Left ventricle myocardium inferior (tissue), 1 donor: ENCODE measurements at places on chromosomes 7 and 10.

- DNase-seq: no peak
Observed at GRCh38 chr10:79346012-79346340, 1.3 kb upstream of the PPIF start.

GRCh38 chr10:48478980-48479811 lies 125.7 kb downstream of the ARHGAP22 start:
- DNase-seq: no peak

DNA sequence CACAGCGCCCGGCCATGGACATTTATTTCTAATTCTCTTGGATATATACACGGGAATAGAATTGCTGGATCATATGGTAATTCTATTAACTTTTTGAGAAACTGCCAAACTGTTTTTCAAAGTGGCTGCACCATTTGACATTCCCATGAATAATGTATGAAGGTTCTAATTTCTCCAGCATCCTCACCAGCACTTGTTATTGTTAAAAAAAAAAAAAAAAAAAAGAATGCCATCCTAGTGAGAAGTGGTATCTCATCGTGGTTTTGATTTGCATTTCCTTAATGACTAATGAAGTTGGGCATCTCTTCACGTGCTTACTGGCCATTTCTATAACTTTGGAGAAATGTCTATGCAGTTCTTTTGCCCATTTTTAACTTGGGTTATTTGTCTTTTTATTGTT lies 13.5 kb downstream of the CNNM2 start:
- no peak for DNase-seq

- DNase-seq: no peak
Observed at GRCh38 chr10:127526161-127526560, 22.9 kb upstream of the NPS start.

- DNase-seq: no peak
Observed at GRCh38 chr7:48506569-48506968, 335.3 kb downstream of the ABCA13 start.

GRCh38 chr7:37198906-37199485 lies 249.7 kb downstream of the ELMO1 start:
- peak; percentile 81 for DNase-seq

- DNase-seq: no peak
Observed at GRCh38 chr10:84452003-84452402, 123.6 kb downstream of the CCSER2 start.

GRCh38 chr10:71799608-71800453 lies 26.5 kb upstream of the VSIR start:
- no peak for DNase-seq

- no peak for DNase-seq
Observed at GRCh38 chr7:77727936-77728701, 31.9 kb downstream of the RSBN1L start.
